DMS79 treated with DMSO at 0.1 percent for 48 hours (cell line): ENCODE measurements at places on chromosomes 7 and 10.

DNA sequence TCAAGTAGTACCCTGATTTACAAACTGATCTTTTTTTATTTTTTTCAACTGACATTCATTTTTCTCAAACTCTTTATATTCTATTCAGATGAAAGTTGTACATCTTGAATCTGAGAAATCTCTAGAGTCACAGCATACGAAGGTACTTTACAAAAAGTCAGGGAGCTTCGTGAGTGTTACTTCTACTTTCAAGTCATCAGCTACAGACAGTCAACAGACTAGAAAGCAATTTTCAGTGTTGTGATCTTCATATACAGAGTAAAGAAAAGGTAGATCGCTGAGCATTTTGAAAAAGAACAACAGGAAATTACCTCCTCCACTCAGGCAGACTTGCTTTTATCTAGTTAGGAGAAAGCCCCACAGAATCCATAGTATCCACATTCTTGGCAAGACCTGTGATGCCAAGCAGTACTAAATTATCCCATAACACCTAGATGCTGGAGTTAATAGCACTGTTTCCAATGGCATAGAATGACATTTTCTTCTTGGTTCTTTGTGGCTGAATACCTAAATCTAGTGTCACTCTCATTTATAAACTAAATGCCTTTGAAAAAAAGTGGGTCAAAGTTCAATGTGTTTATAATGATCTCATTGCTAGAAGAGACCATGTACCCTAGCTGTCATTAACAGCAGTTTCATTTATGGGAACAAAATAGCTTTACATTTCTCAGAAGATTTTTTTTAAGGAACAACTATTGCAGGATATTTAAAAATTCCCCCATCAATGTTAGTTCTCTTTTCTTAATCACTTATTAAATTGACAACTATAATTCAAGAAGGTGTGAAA is 12.0 kb upstream of the ZNF800 start:
- DNase-seq, result no peak

GRCh38 chr10:107657851-107658250 is 493.3 kb upstream of the SORCS1 start:
- DNase-seq, result no peak

- DNase-seq, result no peak
These were observed 39.7 kb upstream of the GPR141 start for GRCh38 chr7:37643876-37644275.

DNA sequence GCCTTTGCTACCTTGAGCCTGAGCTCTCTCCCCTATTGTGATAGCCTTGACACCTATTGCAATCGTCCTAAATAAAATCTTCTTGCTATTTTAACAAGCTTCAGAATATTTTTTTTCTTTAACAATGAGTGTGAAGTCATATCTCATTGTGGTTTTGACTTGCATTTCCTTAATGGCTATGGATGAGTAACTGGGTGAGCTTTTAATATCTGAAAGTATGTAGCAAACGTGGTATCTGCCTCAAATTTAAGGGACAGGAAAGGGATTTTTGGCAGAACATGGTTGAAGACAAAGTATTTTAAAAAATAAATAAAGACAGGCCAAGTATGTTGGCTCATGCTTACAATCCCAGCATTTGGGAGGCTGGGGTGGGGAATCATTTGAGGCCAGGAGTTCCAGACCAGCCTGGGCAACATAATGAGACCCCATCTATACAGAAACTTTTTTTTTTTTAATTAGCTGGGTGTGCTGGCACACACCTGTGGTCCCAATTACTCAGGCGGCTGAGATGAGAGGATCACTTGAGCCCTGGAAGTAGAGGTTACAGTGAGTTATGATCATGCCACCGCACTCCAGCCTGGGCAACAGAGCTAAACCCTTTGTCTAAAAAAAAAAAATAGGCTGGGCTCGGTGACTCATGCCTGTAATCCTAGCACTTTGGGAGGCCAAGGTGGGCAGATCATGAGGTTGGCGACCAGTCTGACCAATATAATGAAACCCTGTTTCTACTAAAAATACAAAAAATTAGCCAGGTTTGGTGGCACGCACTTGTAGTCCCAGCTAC is 319.3 kb upstream of the NRP1 start:
- no peak for DNase-seq

- DNase-seq, result no peak
These were observed 30.1 kb downstream of the SEMA3D start for GRCh38 chr7:85156661-85157208.
